ENCODE measurements at places on chromosomes 7 and 10.

- H3K27ac ChIP-seq, result no peak overlapping the region
- no peaks in the 10 kb centered on the region for H3K4me1 ChIP-seq
- no peaks in the 10 kb centered on the region for H3K27me3 ChIP-seq
- H3K36me3 ChIP-seq, result no peaks in the 10 kb centered on the region
- no peak for DNase-seq
- H3K4me3 ChIP-seq, result no peak overlapping the region
These were observed 33.0 kb downstream of the FAM25A start for GRCh38 chr10:87053111-87053510.

- no peaks in the 10 kb centered on the region for H3K4me1 ChIP-seq
- no peak for DNase-seq
- no peak overlapping the region for H3K4me3 ChIP-seq
- H3K36me3 ChIP-seq, result no peaks in the 10 kb centered on the region
- no peak overlapping the region for H3K27ac ChIP-seq
These were observed 14.6 kb downstream of the FGL2 start for GRCh38 chr7:77184990-77185389.

- peak overlapping the region; percentile 89 for H3K4me3 ChIP-seq
- no peak overlapping the region for H3K27ac ChIP-seq
- H3K4me1 ChIP-seq, result peaks cover 4% of the 10 kb centered on the region
- H3K27me3 ChIP-seq, result peaks cover under 1% of the 10 kb centered on the region
These were observed 461 bp upstream of the FIGNL1 start for GRCh38 chr7:50450590-50451032.

DNA sequence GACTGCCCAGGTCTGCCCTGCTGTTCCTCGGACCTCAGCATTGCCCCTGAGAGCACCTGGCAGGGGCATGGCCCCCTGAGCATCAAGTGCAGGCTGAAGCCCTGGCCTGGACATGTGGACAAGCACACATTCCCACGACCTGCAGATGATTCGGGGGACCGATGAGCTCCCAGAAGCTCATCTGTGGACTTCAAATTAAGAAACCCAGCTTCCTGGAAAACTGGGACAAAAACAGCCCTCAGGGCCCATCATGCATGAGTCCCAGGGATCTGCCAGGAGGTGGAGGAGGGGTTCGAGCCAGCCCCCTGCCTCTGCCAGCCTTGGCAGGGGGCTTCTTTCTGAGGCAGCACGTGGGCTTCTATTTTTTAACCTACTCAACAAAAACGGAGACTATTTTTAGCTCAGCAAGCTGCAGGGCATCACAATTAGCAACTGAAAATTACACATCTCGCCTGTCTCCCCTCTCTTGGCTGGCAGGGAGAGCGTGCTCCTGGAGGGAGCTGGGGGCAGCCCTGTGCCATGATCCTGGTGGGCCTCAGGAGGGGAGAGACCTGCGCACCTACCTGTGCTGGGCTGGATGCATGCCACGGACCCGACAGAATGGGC lies 51.8 kb downstream of the RASGEF1A start:
- peaks cover 18% of the 10 kb centered on the region for H3K27me3 ChIP-seq
- no peak for DNase-seq
- H3K36me3 ChIP-seq, result no peaks in the 10 kb centered on the region
- H3K27ac ChIP-seq, result no peak overlapping the region

GRCh38 chr10:598415-599170 lies 90.9 kb downstream of the DIP2C start:
- H3K4me1 ChIP-seq, result peaks cover 33% of the 10 kb centered on the region
- H3K27me3 ChIP-seq, result peaks cover 8% of the 10 kb centered on the region
- H3K27ac ChIP-seq, result no peak overlapping the region
- H3K36me3 ChIP-seq, result no peaks in the 10 kb centered on the region
- H3K4me3 ChIP-seq, result no peak overlapping the region
- no peak for DNase-seq

DNA sequence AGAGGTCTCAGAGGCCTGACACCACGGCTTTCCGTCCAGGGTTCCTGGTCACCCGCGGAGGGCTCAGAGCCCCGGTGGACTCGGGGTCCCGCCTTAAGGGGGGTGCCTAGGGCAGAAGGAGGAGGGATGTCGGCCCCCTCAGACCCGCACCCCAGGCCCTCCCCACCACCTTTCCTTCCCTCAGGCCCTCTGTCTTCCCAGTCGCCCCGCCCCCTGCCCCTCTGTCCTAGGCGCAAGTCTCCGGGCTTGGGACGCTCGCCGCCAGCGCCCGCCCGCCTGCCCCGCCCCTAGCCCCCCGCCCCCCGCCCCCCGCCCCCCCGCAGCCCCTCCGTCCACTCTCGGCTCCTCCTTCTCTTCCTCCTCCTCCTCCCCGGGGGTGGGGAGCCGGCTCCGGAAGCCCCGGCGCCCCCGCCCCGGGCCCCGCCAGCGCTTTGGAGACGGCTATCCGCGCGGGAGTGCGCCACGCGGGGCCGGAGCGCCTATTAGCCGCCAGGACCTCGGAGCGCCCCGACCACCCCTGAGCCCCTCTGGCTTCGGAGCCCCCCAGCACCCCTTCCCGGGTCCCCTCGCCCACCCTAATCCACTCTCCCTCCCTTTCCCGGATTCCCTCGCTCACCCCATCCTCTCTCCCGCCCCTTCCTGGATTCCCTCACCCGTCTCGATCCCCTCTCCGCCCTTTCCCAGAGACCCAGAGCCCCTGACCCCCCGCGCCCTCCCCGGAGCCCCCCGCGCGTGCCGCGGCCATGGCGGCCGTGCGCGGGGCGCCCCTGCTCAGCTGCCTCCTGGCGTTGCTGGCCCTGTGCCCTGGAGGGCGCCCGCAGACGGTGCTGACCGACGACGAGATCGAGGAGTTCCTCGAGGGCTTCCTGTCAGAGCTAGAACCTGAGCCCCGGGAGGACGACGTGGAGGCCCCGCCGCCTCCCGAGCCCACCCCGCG lies at the start of gene AEBP1:
TSS of gene AEBP1 (plus strand) at position 423 of the 937 bp plus-strand sequence. CDS start at position 744, 321 bp downstream.
- peak within 1 kb of the TSS; percentile 77 for H3K4me3 ChIP-seq
- H3K36me3 ChIP-seq, result no peaks in the 10 kb centered on the region
- DNase-seq, result peak; percentile 60
- no peak within 1 kb of the TSS for H3K27ac ChIP-seq
- peaks cover 9% of the 10 kb centered on the region for H3K27me3 ChIP-seq

DNA sequence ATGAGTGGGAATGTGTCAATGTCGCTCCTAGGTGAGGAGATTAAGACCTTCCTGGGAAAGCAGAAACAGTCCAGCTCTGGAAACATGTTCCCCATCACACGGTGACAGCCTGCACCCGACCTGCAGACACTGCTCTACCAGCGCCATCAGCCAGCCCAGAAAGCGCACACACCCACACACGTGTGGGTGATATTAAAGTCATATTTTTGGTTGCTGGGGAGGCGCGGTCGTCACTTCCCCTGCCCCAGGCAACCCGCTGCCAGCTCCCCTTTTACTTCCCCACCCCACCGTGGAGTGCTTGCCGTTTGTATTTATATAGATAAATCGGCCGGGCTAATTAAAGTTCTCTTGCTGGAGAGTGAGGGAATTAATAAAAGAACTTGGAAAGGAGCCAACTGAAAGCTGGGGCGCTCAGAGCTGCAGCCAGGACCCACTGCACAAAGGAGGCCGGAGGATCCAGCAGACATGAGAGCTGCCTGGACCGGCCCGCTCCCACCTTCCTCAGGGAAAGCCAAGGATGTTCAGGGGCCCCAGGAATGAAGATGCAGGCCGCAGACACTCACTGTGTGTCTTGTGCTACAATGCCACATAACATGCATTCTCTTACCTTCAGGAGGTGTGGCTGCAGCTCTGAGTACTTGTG lies 145.2 kb upstream of the UNC5B start:
- no peak overlapping the region for H3K4me3 ChIP-seq
- H3K36me3 ChIP-seq, result no peaks in the 10 kb centered on the region
- H3K4me1 ChIP-seq, result peaks cover 5% of the 10 kb centered on the region
- H3K27me3 ChIP-seq, result peaks cover 4% of the 10 kb centered on the region
- DNase-seq, result no peak

- H3K27me3 ChIP-seq, result peaks cover 23% of the 10 kb centered on the region
- H3K27ac ChIP-seq, result no peak overlapping the region
- H3K36me3 ChIP-seq, result no peaks in the 10 kb centered on the region
- peaks cover 18% of the 10 kb centered on the region for H3K4me1 ChIP-seq
- H3K4me3 ChIP-seq, result no peak overlapping the region
These were observed 4.2 kb upstream of the KCP start for GRCh38 chr7:128914566-128915151.

DNA sequence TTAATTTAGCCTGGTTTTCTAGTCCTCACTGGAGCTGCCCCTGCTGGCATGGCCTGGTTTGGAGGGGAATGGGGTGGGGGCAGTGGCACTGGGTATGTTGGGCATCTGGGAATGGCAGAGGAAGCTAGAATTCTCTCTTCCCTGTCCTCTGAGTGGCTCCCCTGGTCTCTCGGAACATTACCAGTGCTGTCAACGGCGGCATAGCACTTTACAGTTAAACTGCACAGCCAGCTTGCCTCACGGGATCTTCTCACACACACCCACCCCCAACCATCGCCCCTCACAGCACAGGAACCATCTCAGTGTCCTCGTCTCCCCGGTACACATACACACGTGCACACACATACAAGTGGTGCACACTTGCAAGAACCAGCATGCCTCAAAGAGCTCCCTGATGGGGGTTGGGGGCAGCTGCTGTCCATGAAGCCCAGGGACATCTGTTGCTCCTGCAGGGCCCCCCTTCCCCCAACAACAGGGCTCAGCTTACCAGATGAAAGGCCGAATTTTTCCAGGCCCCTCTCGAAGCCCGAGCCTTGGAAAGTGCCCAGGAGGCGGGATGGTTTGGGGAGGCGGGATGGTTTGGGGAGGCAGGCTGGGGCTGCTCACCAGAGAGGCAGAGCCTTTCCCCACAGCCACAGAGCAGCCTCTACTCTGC lies 41.0 kb downstream of the TSPAN15 start:
- H3K36me3 ChIP-seq, result peaks cover 13% of the 10 kb centered on the region
- H3K27ac ChIP-seq, result peak overlapping the region; percentile 95
- peak; percentile 57 for DNase-seq
- H3K4me3 ChIP-seq, result peak overlapping the region; percentile 70
- peaks cover 5% of the 10 kb centered on the region for H3K27me3 ChIP-seq

DNA sequence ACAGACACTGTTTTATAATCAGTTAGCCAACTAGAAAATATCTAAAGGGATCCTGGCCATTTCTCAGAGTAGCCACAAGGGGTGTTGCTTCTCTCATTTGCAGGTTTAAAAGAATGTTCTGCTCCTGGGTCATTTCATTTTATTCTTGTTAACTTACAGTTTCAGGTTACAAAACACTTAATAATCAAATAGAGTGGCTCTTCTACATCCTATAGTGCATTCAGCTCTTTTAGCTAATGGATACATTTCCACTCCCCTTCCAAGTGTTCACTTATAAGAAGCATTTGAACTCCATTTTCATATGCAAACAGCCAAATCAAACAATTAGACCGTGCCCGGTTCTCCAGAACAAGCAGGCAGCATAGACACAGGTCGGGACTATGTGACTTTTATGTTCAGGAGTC lies 117.5 kb downstream of the TRIL start:
- no peak overlapping the region for H3K4me3 ChIP-seq
- DNase-seq, result no peak

DNA sequence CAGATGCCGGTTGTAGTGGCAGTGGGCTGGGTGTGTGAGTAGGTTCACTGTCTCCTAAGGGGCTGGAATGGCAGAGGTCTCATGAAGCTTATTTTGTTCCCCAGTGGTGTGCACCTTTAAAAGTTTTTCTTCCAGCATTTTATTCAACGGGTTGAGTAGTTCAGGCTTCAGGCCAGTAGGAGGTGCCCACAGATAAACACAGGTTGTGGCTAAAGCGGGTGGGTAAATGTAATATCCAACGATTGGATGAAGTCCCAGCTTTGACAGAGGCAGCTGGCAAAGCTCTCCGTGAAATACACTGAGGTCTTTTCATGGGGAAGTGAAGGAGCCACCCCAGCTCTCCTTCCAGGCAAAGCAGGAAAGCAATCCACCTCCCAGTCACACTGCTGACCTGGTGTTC lies 339.8 kb upstream of the LRRTM3 start:
- no peak for DNase-seq
- no peaks in the 10 kb centered on the region for H3K27me3 ChIP-seq
- no peaks in the 10 kb centered on the region for H3K4me1 ChIP-seq
- H3K36me3 ChIP-seq, result no peaks in the 10 kb centered on the region
